ENCODE measurements at places on chromosomes 16 and 17. TPM values are rescaled to one million over a fixed set of nuclear protein-coding genes. Genes with fewer than 3 reads are reported as not detected.

Gene RAB11FIP4
- total RNA-seq, result 40.7 TPM

Gene MYO1D
- total RNA-seq, result 75.8 TPM

GRCh38 chr17:27576477-27577083 is 54.4 kb upstream of the LGALS9 start:
- DNase-seq, result no peak

- no peak for DNase-seq
Observed at GRCh38 chr17:10735251-10735650, 5.4 kb upstream of the TMEM220 start.

DNA sequence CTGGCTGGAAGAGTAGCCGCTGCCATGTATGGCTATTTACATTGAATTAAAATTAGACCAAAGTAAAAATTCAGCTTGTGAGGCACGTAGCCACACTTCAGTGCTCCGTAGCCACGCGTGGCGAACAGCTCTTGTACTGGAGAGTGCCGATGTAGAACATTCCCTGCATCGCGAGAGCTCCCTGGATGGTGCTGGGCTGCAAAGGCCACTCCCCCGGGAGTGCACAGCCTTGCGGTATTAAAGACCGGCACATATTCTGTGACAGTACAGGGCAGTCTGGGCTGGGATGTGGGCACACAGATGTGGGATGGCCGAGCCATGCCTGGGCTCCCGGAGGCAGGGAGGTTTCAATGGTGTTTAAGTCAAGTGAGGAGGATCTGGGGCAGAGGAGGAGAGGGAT is 102.2 kb downstream of the CMIP start:
- DNase-seq, result no peak

DNA sequence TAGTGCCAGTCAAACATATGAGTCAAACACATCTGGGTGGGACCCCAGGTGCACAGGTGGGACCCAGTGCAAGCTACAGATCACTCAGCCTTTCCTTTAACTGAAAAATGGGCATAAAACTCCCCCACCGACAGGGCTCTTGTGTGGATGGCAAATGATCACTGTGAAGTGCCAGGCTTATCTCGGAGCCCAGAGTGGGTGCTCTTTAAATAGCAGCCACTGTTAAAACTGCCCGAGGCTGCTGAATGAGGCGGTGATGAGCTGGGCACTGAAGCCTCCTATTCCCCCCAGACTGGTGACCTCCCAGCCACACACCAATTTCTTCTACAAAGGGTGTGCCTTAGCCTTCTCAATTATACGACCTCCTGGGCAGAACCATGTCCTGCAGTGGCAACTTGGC is 433.8 kb downstream of the SLC39A11 start:
- DNase-seq, result no peak

Gene CDK3
- total RNA-seq, result 10.7 TPM

Gene CDH11
- 98.3 TPM for total RNA-seq

Gene NOG
- total RNA-seq, result 0.60 TPM

Gene CCL22
- not detected for total RNA-seq

Gene FOXJ1
- 2.5 TPM for total RNA-seq

GRCh38 chr16:23330583-23331249 is 28.6 kb downstream of the SCNN1B start:
- DNase-seq, result no peak

- no peak for DNase-seq
Observed at GRCh38 chr16:2963723-2964474, at the start of gene KREMEN2. KREMEN2 (plus strand) TSS chr16:2964275; CDS start chr16:2964521, 246 bp downstream.

- DNase-seq, result no peak
Observed at GRCh38 chr16:86306811-86307513, 203.4 kb upstream of the FOXF1 start.

GRCh38 chr17:79758271-79758670 is 19.7 kb upstream of the CBX2 start:
- DNase-seq, result no peak

Gene SOST
- total RNA-seq, result not detected

DNA sequence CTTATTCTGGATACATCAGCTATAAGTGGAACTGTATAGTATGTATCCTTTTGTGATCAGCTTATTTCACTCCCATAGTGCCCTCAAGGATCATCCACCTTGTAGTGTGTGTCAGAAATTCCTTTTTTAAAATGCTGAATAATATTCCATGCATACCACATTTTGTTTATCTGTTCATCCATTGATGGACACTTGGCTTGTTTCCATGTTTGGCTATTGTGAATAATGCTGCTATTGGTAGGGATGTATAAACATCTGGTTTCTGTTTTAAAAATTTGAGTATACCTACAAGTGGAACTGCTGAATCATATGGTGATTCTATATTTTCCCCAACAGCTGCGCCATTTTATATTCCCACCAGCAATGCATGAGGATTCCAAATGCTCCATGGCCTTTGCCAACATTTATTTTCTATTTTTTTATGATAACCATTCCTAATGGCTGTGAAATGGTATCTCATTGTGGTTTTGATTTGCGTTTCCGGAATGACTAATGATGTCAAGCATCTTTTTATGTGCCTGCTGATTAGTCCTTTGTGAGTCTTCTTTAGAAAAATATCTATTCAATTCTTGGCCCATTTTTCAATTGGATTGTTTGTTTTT is 11.6 kb downstream of the RCVRN start:
- no peak for DNase-seq

Gene KRT32
- not detected for total RNA-seq

DNA sequence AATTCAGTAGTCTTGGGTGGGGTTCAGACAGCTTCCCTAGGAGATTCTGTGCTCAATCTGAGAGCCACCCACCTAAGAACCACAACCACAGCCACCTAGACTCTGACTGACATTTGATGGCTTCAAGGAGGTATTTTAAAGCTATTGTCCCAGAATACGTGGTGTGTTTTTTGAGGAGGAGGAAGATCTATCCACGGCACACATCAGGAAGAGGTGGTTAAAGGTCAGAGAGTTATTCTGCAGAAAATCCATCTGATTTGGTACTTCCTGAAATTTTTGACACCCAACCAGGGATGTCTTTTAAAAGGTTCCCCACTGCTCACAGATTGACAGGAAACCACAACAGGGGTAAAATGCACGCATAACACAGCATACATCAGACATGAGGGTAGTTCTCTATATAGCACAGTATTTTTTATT is 25.1 kb downstream of the SMARCE1 start:
- DNase-seq, result no peak

Gene CACNG1
- total RNA-seq, result not detected

DNA sequence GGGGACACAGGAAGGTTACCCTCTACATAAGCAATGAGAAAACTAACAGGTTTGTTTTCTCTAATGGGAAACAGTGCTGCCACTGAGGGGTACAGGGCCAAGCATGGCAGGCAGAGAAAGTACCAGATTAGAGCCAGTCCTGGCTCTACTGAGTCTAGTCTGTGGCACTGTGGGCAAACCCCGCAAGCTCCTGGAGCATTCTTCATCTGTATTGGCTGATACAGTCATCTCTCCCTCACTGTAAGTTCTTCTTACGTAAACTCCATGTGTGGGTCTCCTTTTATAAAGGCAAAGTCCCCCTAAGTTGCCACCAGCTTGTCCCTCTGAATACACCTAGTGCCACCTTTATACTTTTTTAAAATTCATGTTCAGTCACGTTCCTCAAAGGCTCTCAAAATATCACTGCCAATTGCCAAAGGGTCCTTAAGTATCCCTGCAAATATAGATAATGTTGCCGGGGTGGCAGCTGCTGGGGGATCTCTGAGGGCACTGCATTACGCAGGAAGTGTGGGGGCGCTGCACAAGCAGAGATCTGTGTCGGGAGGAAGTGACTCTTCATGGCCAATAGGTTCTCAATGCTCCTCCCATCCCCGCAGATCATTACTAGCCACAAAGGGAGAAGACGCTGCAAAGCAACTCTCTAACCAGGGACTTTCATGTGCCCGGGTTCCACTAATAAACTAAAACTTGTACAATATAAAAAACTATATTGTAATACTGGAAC is 18.8 kb downstream of the XPO6 start:
- no peak for DNase-seq

DNA sequence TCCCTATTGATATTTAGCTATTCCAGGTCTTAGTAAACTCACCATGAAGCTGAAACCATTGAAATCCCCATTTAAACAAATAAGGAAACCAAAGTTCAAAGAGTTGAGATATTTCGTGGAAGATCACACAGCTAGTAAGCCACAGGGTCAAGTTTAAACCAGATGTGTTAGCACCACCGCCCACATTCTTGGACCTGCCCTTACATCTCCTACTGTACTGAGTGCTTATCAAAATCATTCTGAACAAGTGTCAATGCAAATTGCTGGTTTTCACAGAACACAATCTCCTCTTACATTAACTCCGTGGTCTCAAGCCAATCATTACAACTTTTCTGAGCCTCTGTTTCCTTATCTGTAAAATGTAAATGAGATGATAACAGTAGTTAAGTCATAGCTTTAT is 676.2 kb downstream of the CDH11 start:
- no peak for DNase-seq

Gene TBC1D3C
- not detected for total RNA-seq

DNA sequence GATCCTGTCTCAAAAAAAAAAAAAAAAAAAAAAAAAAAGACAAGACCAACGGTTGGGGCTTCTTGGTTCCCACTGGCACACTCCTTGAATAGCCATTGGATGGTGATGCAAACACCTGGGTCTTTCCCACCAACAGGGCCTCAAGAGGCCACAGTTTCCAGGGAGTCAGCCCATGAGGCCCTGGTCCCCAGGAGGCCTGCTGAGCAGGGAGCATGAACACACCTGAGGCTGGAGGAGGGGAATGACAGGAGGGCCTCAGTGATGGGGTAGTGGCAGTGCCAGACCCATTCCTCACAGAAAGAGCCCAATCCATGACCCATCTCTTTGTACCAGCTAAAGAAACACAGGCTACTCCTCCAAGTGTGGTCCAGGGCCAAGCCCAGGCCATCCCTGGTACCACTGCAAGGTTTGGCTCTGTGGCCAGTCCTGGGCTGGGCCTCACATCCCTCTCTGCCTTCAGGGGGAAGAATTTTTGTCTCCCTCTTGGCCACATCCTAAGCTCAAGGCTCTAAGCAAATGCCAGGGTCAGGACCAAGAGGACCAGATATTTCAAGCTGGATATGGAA is 13.9 kb downstream of the ARL2BP start:
- no peak for DNase-seq

Gene VTN
- 1.0 TPM for total RNA-seq

GRCh38 chr17:37494401-37494831 is 4.7 kb downstream of the DUSP14 start:
- no peak for DNase-seq

Gene OTOP2
- total RNA-seq, result not detected

Gene ACADVL
- 855 TPM for total RNA-seq

- DNase-seq, result no peak
Observed at GRCh38 chr17:39761861-39762496, 24.2 kb downstream of the GRB7 start.

- DNase-seq, result no peak
Observed at GRCh38 chr17:65183736-65184135, 46.6 kb downstream of the RGS9 start.

- no peak for DNase-seq
Observed at GRCh38 chr16:22291020-22291419, 6.2 kb upstream of the POLR3E start.

- no peak for DNase-seq
Observed at GRCh38 chr17:15343749-15344148, 2.4 kb upstream of the TEKT3 start.

- no peak for DNase-seq
Observed at GRCh38 chr16:17070882-17071592, 399.7 kb downstream of the XYLT1 start.

DNA sequence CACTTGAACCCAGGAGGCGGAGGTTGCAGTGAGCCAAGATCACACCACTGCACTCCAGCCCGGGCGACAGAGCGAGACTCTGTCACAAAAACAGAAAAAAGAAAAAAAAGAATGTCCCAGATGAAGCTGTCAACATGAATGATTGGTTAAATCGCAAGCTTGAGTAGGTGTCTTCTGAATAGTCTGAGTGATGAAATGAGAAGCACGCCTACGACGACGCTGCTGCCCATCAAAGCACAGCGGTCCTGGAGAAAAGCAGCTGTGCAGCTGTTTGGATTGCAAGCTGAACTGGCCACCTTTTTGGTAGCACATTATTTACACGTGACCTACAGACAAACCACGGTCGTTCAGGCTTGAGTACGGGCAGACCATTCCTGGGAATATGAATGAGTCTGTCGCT is 12.5 kb downstream of the ADCY9 start:
- DNase-seq, result no peak

DNA sequence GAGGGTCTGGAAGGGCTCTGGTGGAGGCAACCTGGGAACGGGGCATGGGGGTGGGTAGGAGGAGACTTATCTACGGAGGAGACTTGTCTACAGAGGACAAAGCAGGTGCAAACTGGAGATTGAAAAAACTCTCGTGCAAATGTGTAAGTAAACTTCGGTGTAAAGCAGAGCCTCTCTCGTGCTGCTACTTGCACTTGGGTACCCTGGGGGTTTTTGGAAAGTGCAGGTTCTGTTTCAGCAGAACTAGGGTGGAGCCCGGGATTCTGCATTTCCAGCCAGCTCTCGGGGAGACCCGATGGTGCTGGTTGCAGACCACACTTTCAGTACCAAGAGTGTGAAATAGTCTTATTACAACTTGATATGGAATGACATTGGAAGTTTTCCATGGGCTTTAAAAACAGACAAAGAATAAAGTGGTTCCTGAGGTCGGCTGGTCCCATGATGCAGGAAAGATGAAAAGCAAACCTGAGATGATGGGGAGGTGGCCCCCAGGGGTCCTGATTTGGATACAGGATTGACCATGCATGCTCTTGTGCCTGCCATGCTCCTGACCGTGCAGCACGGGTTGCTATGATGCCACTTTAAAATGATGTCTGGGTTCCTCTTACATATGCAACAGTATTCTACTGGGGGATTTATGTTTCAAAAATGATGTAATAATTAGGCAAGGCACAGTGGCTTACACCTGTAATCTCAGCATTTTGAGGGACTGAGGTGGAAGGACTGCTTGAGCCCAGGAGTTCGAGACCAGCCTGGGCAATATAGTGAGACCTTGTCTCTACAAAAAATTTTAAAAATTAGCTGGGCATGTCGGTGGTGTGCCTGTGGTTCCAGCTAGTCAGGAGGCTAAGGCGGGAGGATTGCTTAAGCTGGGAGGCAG is 69.3 kb downstream of the IRF8 start:
- DNase-seq, result no peak

Gene CNGB1
- total RNA-seq, result 1.5 TPM

GRCh38 chr17:80104956-80105375 is 3.6 kb downstream of the GAA start:
- DNase-seq, result no peak

Gene TTLL6
- 0.68 TPM for total RNA-seq

Gene TMEM100
- 8.4 TPM for total RNA-seq

Measured in ureter (tissue), 1 donor.